ENCODE measurements at places on chromosomes 16 and 17.
A peak's percentile ranks its signal among the peaks of the same experiment; 100 is the strongest.

- no peak for DNase-seq
Observed at GRCh38 chr16:27164352-27164751, 39.0 kb upstream of the KDM8 start.

GRCh38 chr17:68711858-68712257 is 110.7 kb upstream of the FAM20A start:
- peak; percentile 79 for DNase-seq

DNA sequence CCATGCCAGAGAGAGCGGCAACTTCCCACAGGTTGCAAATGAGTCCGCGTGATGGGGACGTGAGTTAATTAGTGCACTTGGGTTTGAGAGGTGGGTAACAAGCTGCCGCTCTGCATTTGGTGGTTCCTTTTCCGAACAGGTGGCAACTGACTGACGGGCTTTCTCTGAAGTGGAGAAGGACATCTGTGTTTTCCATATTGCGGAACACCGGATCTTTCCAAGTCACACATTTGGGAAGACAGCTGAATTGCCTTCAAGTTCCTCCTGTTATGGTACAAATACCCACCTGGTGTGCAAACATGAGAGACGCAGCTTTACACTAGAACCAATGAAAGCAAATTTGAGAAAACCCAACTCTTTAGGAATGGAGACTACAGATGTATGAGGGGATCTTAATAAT is 451.3 kb upstream of the ZFHX3 start:
- DNase-seq: no peak

DNA sequence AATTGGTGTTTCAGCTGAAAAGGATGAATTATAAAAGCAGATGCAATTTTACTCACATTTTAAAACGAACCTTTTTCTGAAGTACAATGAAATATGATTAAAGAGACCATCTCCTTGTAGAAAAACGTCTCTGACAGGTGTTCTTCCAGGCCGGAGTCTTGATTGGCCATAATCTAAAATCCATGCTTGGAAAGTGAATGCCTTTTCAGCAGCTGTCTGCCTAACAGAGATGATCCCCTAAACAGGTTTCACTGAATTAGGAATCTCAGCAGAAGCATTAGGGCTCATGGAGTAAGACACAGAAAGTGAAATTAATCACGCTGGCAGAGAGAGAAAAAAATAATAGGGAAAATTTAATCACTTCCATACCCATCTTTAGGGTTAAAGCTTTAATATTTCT is 39.3 kb upstream of the IRX5 start:
- no peak for DNase-seq

GRCh38 chr16:86971251-86971650 is 345.9 kb downstream of the C16orf95 start:
- no peak for DNase-seq

DNA sequence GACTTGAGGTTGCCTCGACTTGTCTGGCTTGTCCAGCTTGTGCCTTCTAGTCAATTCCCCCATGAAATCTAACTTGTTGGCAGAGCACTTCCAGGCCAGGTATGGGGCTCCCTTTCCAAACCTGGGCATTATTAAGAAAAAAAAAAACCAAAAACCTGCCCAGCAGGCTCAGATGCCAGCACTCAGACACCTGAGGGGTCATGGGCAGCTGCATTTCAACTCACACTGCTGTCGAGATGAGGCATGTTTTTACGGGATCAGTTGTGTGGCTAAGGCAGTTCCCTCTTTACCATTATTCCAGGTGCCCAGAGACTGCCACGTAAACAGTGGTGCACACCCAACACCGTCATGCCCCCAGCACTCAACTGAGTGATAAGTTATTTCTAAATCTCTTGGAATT is 17.8 kb downstream of the TMEM11 start:
- DNase-seq: no peak

GRCh38 chr17:76527430-76528111 is 9.9 kb downstream of the CYGB start:
- DNase-seq: peak; percentile 79

All from EH (cell line).